ENCODE measurements at places on chromosomes 2 and 18.

DNA sequence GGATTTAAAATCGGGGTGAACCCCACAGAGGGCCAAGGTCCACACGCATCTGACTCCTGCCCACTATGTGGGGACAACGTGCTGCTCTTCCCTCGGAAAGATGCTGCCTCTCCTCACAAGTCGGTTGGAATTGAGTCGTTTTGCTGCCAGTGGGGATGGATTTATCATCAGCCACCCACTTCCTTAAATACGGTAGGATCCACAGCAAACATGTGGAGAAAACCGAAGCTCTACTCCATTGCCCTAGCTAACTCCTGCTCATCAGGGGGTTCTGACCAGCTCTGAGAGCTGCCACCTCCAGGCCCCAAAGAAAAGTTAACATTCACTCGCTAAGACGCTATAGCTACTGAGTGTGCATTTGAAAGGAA is 80.9 kb downstream of the CHRNA1 start:
- DNase-seq: no peak

- DNase-seq: no peak
These were observed 31.7 kb upstream of the KCTD1 start for GRCh38 chr18:26579941-26580618.

- no peak for DNase-seq
These were observed 217.7 kb downstream of the PRKCE start for GRCh38 chr2:45869165-45869501.

GRCh38 chr2:71730785-71731383 is 277.5 kb downstream of the DYSF start:
- DNase-seq: no peak

- DNase-seq: no peak
These were observed 178.7 kb downstream of the FMNL2 start for GRCh38 chr2:152513681-152514080.

GRCh38 chr18:26853401-26853800 is 12.1 kb downstream of the AQP4 start:
- DNase-seq: no peak

DNA sequence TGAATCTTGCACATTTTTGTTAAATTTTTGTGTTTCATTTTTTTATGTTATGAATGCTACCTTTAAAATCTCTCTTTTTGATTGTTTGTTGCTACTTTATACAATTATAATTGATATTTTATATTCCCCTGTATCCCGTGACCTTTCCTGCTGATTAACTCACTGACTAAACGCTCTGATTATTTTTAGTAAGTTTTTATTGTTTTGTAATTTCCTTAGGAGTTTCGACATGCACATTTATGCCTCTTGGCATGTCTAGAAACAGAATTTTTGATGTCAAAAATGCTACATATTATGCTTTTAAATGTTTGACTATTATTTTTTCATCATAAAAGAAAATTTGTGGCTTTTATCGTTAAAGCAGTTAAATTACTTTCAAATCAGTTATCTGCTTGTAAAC is 1131.6 kb upstream of the TMEFF2 start:
- DNase-seq: no peak

DNA sequence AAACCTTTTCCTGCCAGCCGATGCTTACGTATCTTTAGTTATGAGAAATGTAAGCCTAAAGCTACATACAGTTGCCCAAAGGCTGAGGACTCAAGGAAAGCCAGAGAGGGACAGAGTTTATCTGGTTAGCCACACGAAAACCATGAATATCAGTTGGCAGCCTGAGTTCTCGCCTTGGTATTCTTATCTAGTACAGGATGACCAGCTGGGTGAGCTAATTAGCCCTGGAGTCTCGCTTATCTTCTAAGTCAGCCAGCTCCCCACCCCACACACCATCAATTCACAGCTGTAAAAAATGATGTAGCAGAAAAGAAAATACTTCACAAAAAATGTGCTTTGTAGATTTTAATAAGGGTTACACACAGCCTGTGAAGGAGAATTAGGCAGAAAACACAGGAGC is 617.5 kb upstream of the SOX11 start:
- DNase-seq: no peak

DNA sequence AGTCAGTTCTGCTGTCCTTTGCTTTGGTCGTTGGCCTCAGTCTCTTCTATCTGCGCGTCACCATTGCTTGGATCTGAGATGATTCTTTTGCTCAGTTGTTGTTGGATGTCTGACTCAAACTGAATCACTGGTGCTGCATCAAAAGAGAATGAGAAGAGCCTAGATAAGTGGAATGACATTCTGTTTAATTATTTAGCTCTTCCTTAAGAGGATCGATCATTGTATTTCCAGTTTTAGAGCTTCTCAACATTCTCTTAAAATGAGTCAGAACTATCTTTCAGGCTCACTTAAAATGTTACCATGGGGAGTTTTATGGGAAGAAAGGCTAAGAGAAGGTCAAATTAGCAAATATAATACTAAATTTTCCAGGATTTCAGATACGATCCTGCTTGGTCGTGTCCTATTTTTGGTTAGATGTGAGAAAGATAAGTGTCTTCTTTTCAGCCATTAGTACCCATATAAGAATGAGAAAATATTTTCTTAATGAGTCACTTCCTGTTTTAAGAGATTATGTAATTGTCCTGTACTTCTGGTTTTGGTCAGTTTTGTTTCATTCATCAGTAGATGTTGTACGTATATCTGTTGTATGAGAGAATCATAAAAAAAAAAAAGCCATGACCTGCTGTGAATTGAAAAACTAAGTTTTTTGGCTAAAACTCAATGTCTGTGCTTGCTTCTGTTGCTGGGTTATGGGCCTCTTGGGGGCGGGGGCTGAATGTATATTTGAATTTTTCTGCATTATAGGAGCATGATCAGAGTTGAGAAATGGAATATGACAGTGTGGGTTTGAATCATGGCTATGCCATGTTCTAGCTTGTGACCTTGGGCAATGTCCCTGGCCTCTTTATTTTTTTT is 31.6 kb upstream of the CASP10 start:
- no peak for DNase-seq

DNA sequence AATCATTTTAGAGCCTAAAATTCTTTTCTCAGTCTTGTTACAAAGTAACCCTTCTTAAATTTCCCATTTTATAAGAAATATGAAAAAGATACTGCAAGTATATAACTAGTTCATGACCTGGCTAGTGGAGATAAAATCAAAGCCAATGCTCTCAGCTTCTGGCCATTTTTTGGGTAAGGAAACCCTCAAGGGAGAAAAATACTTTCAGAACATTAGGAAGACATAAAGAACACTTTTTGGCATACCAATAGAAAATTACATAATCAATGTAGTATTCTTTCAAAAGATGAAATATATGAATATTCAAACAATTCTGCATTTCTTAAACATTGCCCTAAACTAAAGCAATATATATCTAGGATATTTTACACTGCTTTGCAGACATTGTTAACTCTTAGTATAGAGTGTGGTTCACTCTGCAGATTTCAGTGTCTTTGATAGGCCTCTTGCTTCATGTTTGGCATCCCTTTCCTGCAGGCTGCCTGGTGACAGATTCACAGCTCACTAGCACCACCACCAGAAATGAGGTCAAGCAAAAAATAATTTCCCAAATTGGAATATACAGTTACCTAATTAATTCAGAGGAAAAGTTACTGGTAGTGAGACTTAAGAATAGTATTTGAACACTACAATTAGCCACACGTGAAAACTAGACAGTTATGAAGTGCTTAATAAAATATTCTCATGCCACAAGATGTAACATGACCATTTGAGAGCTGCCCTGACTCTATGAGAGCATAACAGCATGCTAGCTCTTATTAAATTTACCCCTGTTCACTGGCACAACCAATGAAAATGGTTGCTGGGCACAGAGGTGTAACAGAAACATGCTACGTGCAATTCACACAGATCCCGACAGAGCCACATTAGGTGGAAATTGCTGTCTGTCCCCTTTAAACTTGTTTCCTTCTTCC is 36.0 kb downstream of the PAIP2B start:
- DNase-seq: no peak

DNA sequence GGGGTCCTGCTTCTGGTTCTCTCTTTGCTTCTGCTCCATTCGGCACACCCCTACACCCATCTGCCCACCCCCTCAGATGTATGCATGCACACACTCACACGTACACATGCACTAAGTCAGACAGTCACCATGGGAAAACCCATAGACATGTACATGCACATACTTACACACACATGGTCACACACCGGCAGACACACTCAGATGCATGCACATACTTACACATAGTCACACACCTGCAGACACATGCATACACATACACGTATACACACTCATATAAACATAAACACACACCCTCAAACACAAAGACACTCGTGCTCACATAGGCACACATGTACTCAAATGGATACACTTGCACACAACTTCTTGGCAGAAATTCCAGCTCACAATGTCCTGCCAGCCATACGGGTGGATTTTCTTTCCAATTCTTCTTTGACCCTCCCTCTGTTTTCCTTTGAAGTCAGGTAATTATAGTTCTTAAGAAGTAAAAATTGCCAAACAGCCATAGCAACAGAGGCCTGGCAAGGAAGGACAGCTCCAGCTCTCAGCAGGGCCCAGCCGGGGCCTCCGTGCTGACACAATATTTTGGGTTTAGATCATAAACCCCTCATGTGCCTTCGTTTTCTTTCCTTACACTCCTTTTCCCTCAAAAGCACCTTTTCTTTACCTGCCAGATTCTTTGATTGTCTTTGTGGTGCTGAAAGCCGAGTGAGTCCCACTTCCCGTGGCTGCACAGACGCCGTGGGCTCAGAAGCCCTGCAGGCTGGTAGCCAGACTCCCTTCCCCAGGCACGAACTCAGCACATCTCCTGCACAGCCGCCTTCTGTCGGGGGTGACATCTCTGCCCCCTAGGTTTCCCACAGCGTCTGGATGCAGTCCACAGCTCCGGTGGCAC is 195.7 kb downstream of the ARL4C start:
- no peak for DNase-seq

- no peak for DNase-seq
These were observed 14.0 kb downstream of the DLGAP1 start for GRCh38 chr18:4441098-4441497.

GRCh38 chr18:38475686-38476085 is 910.1 kb upstream of the CELF4 start:
- DNase-seq: no peak

DNA sequence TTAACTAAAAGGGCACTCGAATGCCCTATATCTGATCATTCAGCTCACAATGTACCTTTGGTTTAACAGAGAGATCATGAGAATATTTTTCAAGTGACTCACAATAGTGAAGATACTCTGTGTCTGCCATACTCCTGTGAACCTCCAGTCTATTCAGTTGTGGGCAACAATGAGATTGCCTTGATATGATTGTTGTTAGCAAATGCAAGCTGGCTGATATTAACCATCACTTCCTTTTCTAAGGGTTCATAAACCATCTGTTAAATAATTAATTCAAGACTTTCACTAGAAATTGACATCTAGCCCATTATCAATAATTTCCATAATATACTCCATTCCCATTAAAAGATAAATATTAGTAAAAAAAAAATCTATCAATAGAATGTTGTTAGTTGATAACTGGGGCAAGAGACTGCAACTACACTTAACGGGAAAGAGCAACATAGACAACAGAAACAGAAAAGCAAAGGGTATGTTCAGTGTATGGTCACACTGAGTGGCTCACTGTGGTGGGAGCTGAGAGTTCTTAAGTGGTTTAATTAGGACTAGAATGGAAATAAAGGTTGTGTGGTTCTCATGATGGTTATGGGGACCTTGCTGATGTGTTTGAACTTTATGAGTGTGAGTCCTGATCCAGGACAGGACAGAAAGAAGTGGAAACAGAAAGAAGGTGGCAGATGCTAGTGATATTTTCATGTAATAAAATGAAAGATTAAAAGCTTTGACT is 11.9 kb downstream of the IL18RAP start:
- DNase-seq: no peak

DNA sequence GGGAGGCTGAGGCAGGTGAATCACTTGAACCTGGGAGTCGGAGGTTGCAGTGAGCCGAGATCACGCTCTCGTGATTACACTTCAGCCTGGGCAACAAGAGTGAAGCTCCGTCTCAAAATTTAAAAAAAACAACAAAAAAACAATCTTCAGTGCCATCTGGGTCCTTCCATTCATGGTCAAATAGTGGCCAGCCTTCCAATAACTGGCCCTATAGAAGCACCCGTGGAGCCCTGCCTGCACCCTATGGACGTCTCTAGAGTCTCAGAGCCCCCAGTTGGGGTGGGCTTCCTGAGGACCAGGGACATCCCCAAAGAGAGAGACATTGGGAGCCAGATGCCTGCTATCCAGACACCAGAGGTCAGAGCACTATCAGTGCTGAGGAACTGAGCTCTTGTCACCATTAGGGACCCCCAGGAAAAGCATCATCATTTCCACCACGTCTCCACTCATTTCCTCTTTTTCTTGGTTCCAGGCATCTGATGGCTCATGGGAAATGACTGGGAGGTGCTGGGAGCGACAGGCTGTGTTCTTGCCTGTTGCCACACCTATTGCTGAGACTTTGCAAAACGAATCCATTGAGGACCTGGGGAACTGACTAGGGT is 9.4 kb downstream of the NEU2 start:
- DNase-seq: no peak

DNA sequence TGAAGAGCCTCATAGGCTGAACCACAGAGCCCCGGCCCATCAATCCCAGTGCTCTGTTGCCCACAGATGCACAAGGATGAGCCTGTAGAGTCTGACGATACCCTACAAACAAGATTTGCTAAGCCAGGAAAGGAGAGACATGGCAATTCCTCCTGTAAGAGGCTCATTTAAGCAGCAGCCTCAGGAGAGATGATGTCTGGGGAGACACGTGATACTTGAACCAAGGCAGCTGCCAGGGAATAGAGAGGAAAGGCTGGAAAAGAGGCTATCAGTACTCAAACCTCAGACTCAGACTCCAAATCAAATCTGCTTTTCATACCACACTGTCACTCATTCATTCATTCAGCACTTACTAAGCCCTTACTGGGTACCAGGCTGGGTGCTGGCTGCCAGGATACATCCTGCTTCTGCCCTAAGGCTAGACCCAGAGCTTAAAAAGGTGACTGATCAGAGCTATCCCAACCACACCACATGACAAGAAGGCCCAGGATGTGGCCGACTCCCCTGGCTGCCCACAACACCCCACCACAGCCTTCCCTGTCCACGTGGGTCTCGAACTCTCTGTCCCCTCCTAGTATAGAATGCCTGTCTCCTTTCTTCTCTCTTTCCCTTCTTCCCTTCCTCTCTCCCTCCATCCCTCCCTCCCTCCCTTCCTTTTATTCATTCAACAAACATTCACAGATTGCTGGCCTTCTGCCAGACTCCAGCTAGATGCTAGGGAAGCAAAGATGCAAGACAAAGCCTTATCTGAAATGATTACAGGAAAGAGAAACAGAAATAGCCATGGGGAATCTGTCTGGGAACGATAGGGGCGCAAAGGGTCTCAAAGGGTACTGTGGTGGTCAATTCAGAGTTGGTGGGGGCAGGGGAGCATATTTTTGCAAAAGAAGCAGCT is 23.4 kb upstream of the KCNK3 start:
- DNase-seq: no peak

DNA sequence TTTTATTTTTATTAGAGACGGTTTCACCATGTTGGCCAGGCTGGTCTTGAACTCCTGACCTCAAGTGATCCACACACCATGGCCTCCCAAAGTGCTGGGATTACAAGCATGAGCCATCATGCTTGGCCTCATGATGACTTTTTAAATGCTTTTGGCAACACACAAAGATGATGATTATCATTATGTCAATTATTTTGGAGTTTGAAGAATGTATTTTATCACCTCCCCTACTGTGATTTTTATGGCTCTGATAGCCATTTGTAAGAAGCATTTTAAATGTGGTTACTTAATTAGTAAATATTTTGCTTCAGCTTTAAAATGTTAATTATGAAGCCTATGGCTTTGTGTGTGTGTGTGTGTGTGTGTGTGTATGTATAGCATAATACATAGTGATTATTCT is 45.1 kb upstream of the RAB27B start:
- DNase-seq: no peak

- no peak for DNase-seq
These were observed 21.4 kb upstream of the PTPRM start for GRCh38 chr18:7545734-7546133.

- DNase-seq: no peak
These were observed 41.2 kb upstream of the DAPL1 start for GRCh38 chr2:158753641-158754611.
